ENCODE measurements at places on chromosomes 3 and 15.

DNA sequence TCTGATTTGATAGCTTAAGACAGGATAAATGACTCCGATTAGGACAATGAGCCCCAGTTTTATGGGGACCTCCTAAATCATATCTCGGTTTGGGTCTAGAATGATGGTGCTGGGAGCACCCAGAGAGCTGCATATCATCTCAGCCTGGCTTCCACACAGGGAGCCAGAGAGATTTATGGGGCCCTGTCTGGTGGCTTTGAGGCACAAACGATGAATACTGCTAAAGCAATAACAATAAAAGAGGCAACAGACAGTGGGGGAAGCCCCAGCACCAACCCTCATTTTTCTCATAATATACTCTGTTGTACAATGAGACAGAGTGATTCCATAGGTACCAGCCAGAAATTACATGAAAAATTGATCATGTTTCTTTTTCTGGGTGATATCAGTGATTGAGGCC, 889.0 kb upstream of the CFAP20DC start:
- no peak for DNase-seq

DNA sequence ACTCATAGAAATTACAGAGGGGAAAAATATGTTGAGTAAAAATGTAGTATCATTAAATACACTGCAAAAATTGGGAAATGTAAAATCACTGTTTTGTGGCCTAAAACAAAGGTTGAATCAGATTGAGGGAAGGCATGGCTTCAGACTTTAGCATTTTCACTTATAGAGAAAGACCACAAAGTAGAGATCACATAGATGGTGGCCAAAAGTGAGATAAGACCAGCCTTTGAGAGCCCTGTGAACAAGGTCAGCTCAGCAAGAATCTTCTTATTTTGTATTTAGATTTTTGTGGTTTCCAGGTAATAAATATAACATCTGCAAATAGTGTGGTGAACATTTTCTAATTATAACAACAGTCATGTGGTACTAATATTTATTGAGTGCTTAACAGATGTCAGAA, 544.8 kb upstream of the DPPA4 start:
- no peak for DNase-seq

- DNase-seq = no peak
Measured at GRCh38 chr3:112557976-112558375, 3.8 kb downstream of the ATG3 start.

DNA sequence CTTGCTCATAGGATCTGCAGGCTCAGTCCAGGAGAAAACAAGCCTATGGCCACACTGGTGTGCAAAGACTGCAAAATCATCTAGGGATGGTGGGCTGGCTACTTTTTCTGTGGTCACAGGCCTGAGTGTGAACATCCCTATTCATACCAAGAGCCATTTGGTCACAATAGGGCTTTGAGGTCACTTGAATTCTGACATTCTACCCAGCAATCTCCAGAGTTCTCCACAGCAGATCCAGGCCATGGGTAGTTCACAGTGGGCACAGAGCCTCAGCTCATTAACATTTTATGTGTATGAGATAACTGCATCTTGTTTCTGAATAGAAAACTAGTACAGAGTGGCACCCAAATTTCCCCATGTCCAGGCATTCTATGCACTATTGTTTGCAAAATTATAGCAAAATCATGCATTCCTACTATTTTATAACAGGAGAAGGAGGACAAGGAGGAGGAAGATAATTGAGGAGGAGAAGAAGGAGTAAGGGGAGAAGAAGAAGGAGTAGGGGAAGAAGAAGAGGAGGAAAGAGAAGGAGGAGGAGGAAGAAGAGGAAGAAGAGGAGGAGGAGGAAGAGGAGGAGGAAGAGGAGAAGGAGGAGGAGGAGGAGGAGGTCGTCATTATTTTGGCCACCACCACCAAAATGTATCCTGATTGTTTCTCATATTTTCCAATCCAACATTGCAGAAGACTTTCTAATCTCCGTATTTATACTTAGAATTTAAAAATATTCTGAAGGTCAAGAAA, 129.0 kb downstream of the SEMA6D start:
- no peak for DNase-seq

DNA sequence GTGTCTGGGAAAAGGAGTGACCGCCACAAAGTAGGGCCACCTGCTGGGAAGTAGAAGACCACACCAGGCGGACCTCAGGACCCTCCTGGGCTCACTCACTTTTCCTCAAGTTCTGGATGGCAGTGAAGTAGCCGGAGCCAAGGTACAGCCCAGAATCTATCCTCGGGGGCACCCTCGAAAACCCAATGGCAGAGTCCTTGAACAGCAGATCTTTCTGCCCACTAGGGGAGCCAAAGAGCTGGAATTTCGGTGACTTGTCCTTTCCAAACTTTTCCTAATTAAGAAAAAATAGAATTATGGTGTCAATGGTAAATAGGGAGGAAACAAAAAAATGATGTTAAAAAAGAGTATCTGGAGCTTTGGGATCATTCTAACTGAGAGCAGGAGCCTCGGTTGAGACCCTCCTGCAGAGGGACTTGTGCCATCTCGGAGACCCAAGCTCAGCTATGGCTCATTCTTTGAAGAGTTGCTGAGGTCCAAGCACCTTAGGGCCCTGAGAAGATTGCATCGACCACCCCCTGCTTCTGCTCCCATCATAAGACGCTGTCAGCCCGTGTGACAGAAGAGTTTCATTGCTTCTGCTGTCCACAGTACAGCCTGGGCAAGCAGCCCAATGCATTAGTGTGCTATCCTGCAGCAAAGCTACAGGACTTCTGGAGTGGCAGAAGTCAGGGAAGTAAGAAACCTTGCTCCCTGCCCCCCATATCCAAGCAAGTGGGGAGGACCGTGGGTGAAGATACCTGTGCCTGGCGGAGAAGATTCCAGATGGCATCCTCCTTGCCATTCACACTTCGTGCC, 14.8 kb downstream of the LTF start:
- DNase-seq = no peak

DNA sequence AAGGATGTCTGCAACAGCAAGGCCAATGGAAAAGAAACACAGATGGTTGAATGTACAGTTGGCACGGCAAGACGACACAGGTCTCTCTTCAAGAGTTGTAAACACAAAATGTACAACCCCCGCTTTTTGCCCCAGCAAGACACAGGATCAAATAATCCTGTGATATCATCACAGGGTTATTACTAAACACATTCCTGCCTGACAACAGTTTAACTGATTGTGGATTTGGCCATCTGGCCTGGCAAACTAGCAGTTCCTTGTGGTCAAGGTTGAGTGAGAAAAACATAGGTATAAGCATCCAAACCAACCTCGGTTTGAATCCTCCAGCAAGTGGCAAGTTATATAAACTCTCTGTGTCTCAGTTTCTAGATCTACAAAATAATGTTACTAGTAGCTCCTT, 23.4 kb downstream of the PARP16 start:
- DNase-seq = no peak

DNA sequence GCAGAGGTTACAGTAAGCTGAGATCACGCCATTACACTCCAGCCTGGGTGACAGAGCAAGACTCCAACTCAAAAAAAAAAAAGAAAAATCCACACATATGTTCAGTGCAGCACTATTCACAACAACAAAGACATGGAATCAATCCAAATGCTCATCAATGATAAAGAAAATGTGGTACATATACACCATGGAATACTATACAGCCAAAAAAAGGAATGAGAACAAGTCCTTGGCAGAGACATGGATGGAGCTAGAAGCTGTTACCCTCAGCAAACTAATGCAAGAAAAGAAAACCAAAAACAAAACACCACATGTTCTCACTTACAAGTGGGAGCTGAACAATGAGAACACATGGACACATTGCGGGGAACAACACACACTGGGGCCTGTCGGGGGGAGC, 25.5 kb downstream of the PYGO1 start:
- DNase-seq = no peak
